Hepatocyte (in vitro differentiated cells): ENCODE measurements at places on chromosomes 2 and 18. TPM values are rescaled to one million over a fixed set of nuclear protein-coding genes. Genes with fewer than 3 reads are reported as not detected.

Gene PLA2R1
- total RNA-seq = 7.9 and 9.6 TPM in 2 replicates

DNA sequence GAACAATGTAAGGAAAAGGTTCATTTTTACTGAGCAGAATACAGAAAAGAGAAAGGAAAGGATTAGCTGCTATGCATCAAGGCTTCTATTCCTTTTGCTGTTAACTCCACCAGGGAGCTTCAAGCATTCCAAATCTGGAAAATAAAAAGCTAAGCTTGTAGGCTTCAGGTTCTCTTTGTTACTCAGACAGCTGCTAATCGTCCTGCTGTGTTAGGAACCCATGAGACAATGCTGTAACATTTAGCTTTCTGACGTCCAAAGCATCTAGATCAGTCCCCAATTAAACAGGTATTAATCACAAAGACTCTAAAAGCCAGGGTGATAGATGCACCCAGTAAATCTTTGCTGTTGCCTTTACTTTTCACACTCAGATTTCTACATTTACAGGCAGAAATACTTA lies 103.8 kb downstream of the EPHA4 start:
- no peaks in the 10 kb centered on the region for H3K36me3 ChIP-seq
- H3K4me3 ChIP-seq = no peak overlapping the region
- no peak overlapping the region for H3K27ac ChIP-seq
- no peaks in the 10 kb centered on the region for H3K4me1 ChIP-seq
- no peak for DNase-seq

Gene DTNA
- 34.0 and 42.8 TPM in 2 replicates for total RNA-seq

Gene GLI2
- total RNA-seq = 3.8 and 5.8 TPM in 2 replicates

DNA sequence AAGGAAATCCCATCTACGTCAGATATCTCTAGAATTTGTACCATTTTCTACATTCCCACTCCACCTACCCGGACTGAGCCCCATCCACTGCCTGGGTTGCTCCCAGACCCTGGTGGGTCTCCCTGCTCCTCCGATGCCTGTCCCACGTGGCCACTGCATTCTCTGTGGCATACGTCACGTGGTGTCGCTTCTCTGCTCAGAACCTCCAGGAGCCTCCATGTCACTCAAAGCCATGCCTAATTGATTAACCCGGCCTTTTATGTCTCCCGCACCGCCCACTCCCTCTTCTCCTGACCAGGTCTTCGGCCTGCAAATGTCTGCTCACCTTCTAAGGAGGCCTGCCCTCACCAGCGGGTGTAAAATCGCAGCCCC lies 176.6 kb downstream of the HDAC4 start:
- H3K27ac ChIP-seq = peak overlapping the region; percentile 91
- H3K36me3 ChIP-seq = no peaks in the 10 kb centered on the region
- no peaks in the 10 kb centered on the region for H3K27me3 ChIP-seq
- no peak for DNase-seq

DNA sequence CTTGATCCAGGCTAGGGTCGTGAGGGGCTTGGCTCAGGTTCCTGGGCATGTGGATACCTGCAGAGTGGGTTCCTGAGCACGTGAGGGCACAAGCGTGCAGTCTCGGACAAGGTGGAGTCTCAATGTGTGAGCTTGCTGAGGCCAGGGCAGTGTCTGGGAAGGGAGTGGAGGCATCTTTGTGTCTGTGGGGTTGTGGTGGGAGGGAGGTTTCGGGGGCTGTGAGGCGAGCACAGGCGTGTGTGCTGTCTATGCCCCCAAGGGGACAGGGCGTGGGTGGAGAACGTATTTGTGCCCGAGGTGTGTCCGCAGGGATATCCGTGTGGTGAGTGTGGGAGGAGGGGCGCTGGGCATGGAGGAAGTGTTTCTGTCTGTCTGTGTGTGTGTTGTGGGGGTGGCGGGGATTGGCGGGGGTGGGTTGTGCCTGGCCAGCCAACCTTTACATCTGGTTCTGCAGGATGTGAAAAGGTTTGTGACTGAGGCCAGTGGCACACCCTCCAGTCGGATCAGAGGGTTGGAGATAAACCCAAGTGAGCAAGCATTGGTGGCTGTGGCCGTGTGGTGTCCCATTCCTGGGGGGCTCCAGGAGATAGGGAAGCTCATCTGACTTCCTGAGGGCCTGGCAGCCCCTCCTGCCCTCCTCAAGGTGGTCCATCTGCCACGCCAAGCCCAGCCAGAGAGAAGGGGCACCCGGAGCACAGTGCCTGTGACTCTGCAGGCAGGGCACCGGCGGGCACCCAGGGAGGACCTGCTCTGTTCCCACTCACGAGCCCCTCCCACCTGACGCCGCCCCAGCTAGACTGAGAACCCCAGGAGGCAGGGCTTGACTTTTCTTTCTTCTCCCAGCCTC lies 57.1 kb downstream of the ZFP36L2 start:
- peak overlapping the region; percentile 95 for H3K27ac ChIP-seq
- H3K27me3 ChIP-seq = no peaks in the 10 kb centered on the region
- no peaks in the 10 kb centered on the region for H3K36me3 ChIP-seq
- H3K4me3 ChIP-seq = no peak overlapping the region
- H3K4me1 ChIP-seq = peaks cover 24% of the 10 kb centered on the region
- no peak for DNase-seq

GRCh38 chr2:239943991-239944631 lies 81.0 kb downstream of the NDUFA10 start:
- H3K27me3 ChIP-seq = no peaks in the 10 kb centered on the region
- no peaks in the 10 kb centered on the region for H3K4me1 ChIP-seq
- no peak overlapping the region for H3K4me3 ChIP-seq
- DNase-seq = no peak
- H3K36me3 ChIP-seq = no peaks in the 10 kb centered on the region
- H3K27ac ChIP-seq = no peak overlapping the region

DNA sequence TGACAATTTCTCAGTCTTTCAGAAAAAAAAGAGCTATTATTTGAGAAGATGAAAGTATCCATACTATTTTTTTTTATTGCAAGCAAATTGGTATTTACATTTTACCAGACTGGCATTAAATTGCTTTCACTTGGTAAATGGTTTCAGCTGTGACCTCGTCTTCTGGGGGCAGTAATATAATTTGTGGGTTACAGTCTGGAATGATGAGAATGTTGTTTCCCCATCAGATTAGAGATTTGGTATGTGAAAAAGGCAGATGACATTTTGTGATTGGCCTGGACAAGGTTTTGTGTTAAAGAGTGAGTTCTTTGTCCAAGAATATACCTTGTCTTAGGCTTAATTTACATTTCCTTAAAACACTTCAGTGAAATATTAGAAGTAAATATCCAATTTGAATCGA lies 390.1 kb upstream of the ST6GAL2 start:
- H3K36me3 ChIP-seq = no peaks in the 10 kb centered on the region
- no peaks in the 10 kb centered on the region for H3K27me3 ChIP-seq
- no peak overlapping the region for H3K4me3 ChIP-seq
- no peaks in the 10 kb centered on the region for H3K4me1 ChIP-seq
- no peak for DNase-seq

- no peak for DNase-seq
- no peaks in the 10 kb centered on the region for H3K27me3 ChIP-seq
- H3K27ac ChIP-seq = no peak overlapping the region
- no peaks in the 10 kb centered on the region for H3K36me3 ChIP-seq
Observed at GRCh38 chr2:45121236-45121927, 112.1 kb upstream of the SIX2 start.

DNA sequence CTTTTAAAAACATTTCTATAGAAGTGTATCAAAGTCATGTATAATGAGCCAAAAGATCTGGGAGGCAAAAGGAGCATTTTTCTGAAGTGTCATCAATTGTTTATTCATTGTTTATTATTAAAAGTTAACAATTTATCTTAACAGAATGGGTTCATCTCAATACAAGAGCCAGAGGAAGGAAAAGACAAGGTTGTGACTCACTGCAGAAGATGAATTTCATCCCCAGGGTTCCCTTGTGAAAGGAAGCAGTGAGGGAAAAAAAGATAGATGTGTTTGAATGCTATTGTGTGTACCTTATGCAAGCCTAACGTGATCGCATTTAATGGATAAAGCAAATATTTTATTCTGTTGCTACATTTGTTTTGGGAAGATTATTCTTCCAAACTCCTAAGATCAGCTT lies 286.3 kb downstream of the PIEZO2 start:
- DNase-seq = no peak
- no peak overlapping the region for H3K27ac ChIP-seq
- no peaks in the 10 kb centered on the region for H3K27me3 ChIP-seq
- H3K4me1 ChIP-seq = peaks cover 19% of the 10 kb centered on the region
- H3K4me3 ChIP-seq = no peak overlapping the region

GRCh38 chr2:239132786-239133185 lies 268.0 kb downstream of the HDAC4 start:
- no peak overlapping the region for H3K4me3 ChIP-seq
- no peaks in the 10 kb centered on the region for H3K27me3 ChIP-seq

DNA sequence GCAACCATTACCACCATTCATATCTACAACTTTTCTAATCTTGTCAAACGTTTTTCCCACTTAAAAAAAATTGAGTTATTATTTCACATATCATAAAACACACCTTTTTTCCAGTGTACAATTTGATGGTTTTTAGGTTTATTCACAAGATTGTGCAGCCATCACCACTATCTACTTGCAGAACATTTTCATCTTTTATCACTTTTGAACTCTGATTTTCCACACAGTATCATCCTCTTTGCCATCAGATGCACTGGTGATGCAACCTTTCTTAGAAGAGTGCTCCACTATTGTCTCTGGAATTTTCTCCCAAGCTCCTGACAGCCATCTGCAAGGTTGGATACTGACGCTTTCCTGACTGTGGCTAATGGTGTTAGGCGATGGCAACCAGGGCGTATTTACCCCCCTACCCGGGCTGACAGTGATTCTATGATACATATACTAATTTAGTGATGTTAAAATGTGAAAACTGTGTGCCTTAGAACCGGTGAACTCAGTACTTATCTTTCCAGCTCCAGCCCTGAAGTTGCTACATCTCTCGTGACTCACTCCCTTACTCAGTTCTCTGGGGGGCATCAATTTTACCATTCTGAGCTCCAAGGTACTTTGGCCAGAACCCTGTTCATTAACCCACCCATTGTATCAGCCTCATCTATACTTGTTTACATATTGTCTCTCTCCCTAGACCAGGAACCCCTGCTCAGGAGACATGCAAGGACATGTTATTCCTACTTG lies 105.4 kb upstream of the SPRED2 start:
- H3K27me3 ChIP-seq = no peaks in the 10 kb centered on the region
- peaks cover 4% of the 10 kb centered on the region for H3K4me1 ChIP-seq
- DNase-seq = no peak
- H3K36me3 ChIP-seq = no peaks in the 10 kb centered on the region
- no peak overlapping the region for H3K4me3 ChIP-seq

GRCh38 chr18:67475673-67476072 lies 40.8 kb downstream of the DSEL start:
- no peak for DNase-seq
- H3K27me3 ChIP-seq = no peaks in the 10 kb centered on the region
- H3K4me1 ChIP-seq = no peaks in the 10 kb centered on the region

DNA sequence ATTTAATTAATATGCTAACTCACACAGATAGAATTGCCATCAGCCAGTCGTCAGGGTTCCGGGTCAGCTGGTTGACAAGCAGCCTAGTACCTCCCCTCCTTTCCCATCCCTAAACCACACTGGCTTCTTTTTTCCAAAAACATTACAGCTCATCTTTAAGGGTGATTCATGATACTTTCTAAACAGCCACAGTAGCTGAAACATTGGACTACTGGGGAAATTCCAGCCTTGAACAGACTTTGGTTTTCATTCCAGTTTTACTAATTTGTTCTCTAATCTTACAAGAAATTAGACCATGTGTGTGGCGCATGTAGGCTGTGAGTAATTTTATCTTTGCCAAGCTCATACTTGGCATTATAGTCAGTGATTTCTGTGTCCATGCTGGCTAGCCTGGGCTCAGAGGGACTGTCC lies 110.8 kb downstream of the FMNL2 start:
- H3K4me1 ChIP-seq = peaks cover 17% of the 10 kb centered on the region
- no peaks in the 10 kb centered on the region for H3K36me3 ChIP-seq

- no peaks in the 10 kb centered on the region for H3K27me3 ChIP-seq
- DNase-seq = peak; percentile 83
- H3K4me1 ChIP-seq = peaks cover 25% of the 10 kb centered on the region
- H3K36me3 ChIP-seq = no peaks in the 10 kb centered on the region
- peak overlapping the region; percentile 3 for H3K4me3 ChIP-seq
Observed at GRCh38 chr2:85584857-85585780, 888 bp downstream of the VAMP5 start.

GRCh38 chr2:16729335-16729734 lies 63.7 kb upstream of the CYRIA start:
- no peaks in the 10 kb centered on the region for H3K4me1 ChIP-seq
- no peak overlapping the region for H3K4me3 ChIP-seq
- DNase-seq = no peak
- H3K27me3 ChIP-seq = no peaks in the 10 kb centered on the region

DNA sequence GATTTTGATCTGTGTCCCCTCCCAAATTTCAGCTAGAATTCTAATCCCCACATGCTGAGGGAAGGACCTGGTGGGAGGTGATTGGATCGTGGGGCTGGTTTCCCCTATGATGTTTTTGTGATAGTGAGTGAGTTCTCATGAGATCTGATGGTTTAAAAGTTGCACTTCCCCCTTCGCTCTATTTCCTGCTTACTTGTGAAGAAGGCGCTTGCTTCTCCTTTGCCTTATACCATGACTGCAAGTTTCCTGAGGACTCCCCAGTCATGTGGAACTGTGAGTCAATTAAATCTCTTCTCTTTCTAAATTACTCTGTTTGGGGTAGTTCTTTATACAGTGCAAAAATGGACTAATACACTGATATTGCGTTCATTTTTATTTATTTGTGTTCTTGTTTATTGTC lies 636.8 kb upstream of the LINC00305 start:
- no peaks in the 10 kb centered on the region for H3K27me3 ChIP-seq
- no peak for DNase-seq
- H3K36me3 ChIP-seq = no peaks in the 10 kb centered on the region
- H3K4me1 ChIP-seq = no peaks in the 10 kb centered on the region
- H3K4me3 ChIP-seq = no peak overlapping the region
- no peak overlapping the region for H3K27ac ChIP-seq

Gene MYO1B
- total RNA-seq = 91.6 and 95.4 TPM in 2 replicates

Gene UGT1A5
- total RNA-seq = not detected in 2 replicates

Gene TCF23
- total RNA-seq = not detected in 2 replicates

DNA sequence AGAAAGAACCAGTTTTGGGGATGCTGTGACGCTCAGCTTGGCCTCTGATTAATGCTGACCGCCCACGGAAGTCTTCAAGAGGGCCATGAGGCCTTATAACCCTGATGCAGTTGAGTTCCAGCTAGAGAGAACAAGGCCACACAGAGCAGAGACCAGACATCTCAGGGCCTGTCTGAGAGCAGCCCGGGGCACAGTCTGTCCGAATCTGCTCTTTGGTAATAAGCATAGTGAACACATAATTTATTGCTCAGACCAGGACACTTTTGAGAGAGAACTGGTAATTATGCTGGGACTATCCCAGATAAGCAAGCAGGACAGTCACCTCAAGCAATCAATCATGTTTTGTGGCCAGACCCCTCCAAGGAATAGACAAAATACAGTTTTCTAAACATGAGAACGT lies 68.5 kb downstream of the STPG4 start:
- no peaks in the 10 kb centered on the region for H3K27me3 ChIP-seq
- H3K27ac ChIP-seq = peak overlapping the region; percentile 43
- no peak overlapping the region for H3K4me3 ChIP-seq
- no peak for DNase-seq
- H3K36me3 ChIP-seq = no peaks in the 10 kb centered on the region

Gene TANC1
- 18.5 and 20.6 TPM in 2 replicates for total RNA-seq
